Activated CD8-positive, alpha-beta memory T cell treated with anti-CD3 and anti-CD28 coated beads for 48 hours (primary cell): ENCODE measurements at places on chromosomes 4 and X.

GRCh38 chr4:39205476-39205875 is 23.1 kb downstream of the WDR19 start:
- DNase-seq, result no peak

DNA sequence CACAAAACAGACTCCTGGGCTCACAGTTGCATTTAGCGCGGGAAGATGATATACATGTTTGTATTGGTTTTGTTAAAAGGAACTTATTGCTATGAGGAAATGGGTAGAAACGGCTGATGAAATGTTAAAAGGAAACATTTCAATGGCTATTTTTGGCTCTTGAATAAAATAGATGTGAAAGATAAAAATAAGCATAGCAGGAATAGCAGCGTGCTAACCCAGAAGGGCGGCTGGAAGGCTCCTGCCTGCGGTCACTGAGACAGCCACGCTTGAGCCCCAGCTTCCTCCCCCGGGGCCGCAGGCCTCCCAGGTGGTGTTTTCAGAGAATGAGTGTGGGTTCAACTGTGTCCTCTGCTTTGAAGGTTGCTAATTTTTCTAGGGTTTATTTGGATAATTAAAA is 35.0 kb upstream of the CLCN4 start:
- DNase-seq, result no peak

DNA sequence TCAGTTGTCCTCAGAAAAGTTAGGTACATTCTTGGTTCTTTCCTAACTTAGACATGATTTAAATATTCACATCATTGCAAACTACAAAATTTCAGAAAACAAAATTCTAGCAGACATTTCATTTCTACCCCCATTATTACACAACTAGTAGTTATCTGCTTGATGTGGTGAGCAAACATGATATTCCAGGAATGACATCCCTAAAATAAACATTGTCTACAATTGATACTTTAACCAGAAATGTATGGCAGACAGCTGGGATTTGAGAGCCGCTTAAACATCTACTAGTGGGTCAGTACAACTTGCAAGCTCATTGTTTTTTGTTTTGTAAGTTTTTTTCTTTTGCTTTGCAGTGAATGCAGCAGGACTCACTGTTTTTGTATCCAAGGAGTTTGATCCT is 32.1 kb upstream of the AMBN start:
- DNase-seq, result no peak

DNA sequence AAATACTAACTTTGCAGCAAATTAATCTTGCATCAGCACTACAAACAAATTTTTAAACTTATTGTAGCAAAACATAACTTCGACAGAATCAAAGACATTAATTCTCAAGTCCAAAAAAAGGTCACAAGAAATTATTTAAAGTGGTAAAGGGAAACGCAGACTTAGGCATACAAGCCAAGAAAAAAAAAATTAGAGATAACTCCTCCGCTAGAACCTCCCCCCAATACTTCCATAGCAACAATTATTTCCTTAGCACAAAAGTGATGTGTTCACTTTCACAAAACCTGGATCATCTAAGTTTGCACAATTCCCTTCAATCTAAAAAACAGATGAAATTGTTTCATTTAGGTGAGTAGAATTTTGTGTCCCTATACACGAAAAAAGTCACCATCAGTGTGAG is 1.1 kb downstream of the LRBA start:
- DNase-seq, result no peak

DNA sequence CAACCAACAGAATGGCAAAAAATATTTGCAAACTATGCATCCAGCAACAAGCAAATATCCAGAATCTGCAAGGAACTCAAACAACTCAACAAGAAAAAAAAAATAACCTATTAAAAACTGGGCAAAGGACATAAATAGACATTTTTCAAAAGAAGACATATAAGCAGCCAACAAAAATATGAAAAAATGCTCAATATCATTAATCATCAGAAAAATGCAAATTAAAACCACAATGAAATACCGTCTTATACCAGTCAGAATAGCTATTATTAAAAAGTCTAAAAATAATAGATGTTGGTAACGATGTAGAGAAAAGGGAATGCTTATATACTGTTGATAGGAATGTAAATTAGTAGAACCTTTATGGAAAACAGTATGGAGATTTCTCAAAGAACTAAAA is 53.4 kb downstream of the WDR19 start:
- no peak for DNase-seq

GRCh38 chr4:24560868-24561368 is 23.4 kb downstream of the DHX15 start:
- DNase-seq, result no peak

DNA sequence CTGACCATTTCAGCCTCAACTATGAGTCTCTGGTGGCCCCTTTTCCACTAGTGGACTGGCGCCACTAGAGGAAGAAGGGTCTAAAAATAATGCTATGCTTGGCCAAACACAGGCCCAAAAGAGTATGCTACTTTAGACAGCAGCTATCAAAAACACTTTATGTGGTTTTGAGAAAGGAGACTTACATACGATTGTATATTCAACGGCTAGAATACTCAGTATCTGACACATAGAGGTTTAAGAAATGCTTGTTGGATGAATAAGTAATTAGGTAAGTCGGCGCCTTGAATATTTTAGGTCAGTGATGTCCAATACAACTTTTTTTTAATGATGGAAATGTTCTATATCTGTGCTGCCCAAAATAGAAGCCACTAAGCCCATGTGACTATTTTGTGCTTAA is 25.7 kb upstream of the TMPRSS11A start:
- no peak for DNase-seq

DNA sequence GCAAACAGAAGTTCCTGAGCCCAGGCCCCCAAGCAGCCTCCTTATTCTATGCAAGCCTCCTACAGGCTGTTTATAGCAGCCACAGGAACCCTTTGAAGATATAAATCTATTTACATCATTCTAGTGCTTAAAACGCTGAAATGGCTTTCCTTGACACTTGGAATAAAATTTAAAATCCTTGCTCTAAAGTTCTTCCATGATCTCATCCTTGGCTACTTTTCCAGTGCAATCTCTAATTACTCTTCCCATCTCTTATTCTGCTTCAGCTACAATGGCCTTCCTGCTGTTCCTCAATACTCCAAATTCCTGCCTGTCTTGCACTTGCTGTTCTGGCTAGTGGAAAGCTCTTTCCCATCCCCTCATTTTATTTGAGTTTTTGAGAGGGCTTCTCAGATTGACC is 634.2 kb upstream of the NR3C2 start:
- no peak for DNase-seq

DNA sequence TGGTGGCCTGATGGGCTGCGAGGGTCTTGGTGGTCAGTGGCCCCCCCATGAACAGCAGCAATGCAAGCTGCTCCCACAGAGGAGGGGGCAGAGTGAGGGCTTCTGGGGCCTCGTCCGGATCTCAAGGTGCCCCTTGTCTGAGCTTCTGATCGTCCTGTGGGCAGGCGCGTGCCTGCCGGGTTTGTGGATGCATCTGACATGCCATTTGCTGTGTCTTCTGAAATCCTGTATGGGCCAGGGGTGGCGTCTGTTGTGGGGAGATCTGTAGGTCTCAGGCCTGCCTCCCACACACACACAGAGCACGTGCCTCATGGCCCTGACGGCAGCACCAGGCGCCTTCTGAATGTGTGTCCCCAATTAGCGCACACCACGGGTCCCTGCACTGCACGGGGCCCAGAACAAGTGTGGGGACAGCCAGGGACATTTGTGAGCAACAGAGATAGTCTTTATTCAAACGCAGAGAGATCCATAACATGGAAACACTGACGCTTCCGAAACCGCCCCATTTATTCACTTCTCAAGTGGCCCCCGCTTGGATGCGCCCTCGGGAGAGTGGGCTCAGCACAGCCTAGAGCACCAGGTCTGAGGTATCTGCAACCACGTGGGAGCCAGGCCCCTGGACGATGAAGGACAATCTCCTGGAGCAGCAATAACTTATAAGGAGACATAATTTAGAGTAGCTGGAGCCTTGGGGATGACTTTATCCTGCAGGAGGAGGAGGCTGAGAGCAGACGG is 5.7 kb downstream of the SPON2 start:
- no peak for DNase-seq

- DNase-seq, result no peak
Measured at GRCh38 chr4:13905543-13905942, 278.0 kb upstream of the BOD1L1 start.

DNA sequence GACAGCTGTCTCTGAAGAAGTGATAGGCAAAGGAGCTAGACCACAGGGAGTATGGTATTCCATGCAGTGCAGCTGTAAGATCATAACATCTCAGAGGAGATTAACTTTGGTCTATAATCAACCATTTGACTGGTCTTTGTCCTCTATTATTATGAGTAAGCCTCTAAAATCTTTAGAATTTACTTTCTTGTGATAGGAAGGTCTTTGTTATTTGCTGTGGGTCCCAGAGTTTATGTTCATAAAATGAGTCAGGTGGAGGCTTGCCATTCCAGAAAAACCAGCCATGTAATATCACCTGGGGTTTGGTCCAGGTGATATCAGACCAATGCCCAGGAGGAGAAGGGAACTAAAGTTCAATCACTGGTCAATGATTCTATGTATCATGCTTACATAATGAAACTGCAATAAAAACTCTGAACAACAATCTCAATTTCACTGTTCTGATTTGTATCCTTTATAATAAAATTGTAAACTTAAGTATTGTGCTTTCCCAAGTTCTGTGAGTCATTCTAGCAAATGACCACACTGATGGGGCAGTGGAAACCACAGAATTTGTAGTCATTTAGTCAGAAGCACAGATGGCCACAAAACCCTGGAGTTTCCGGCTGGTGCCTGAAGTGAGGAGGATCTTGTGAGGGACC is 239.6 kb upstream of the TRAM1L1 start:
- DNase-seq, result no peak

GRCh38 chr4:152535360-152535902 is 461 bp downstream of the FBXW7 start:
- DNase-seq, result no peak

DNA sequence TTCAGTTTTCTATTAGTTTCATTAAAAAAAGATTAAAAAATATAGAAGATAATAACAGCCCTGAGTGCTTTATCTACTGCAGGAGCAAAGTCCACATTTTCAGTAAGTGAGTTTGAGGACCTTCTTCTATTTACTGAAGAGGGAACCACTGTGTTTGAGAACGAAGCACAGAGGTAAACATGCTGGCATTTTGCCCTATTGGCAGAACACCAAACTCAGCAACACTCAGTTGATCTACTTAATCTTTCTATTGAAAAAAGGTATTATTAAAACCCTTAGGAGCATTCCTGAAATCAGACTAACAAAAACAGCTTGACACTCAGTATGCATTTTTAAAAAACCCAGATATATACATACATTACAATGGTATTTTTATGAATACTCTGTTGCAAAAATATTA is 1496.7 kb downstream of the TECRL start:
- DNase-seq, result no peak

GRCh38 chrX:38220415-38221390 is at the start of gene SRPX:
Gene SRPX, minus strand, starts transcription at chrX:38220871. Its CDS starts 79 bp downstream, at chrX:38220792.
- no peak for DNase-seq

GRCh38 chr4:171340258-171340657 is 472.9 kb upstream of the GALNTL6 start:
- no peak for DNase-seq

- DNase-seq, result no peak
Measured at GRCh38 chr4:126123611-126124325, 809.0 kb downstream of the FAT4 start.

- DNase-seq, result no peak
Measured at GRCh38 chr4:17780501-17781299, 721 bp downstream of the FAM184B start.

DNA sequence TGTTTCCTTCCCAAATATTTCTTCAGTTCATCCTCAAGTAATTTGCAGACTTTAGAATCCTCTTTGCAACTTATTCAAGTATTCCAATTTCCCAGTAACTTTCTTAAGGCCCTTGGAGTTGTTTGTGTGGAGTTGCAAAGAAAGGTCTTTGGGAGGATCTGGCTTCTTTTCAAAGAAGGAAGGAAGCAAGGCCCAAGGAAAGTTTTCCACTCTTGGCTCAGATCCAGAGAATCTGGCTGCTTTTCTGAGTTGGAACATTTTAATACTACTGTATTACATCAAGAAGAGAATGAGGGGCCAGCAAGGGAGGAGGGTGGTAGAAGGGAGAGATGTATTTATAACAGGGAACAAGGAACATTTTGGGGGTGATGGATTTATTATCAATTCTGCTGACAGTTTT is 10.5 kb downstream of the CDX4 start:
- DNase-seq, result no peak

GRCh38 chr4:144649646-144650045 is 3.7 kb downstream of the HHIP start:
- DNase-seq, result no peak

DNA sequence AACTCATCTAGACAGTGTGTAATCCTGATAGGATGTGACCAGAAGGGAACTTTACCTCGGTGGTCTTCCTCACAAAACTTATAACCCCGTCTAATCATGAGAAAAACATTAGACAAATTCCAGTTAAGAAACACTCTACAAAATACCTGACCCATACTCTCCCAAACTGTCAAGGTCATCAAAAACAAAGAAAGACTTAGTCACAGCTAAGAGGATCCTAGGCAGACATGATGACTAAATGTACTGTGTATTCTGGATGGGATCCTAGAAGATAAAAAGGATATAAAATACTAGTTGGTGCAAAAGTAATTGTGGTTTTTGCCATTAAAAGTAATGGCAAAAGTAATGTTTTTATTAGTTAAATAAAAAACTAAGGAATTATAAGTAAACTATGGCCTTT is 81.6 kb downstream of the DTHD1 start:
- no peak for DNase-seq

DNA sequence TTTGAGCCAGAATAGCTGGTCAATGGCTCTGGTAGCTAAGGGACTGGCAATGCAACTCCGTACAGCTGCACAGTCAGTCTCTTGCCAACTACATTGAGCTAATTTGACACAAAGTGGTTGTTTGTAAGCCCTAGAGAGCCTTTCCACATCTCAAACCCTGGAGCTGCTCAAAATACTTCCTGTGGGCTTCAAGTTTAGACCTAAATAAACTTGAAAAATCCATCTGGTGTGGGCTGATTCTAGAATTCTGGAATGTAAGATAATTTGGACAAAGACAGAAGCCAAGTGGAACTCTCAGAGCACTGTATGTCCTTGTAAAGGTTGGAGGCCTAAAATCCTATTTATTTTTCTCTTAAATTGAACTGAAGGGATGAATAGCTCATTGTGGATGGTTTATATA is 380.8 kb downstream of the SPRY1 start:
- no peak for DNase-seq

- DNase-seq, result no peak
Measured at GRCh38 chr4:61462451-61463326, 262.6 kb downstream of the ADGRL3 start.

GRCh38 chrX:72137846-72138495 is 6.3 kb upstream of the RTL5 start:
- DNase-seq, result no peak

GRCh38 chrX:21993265-21993664 is 38.9 kb upstream of the PHEX start:
- DNase-seq, result no peak
